Prostate gland (tissue), 2 donors: ENCODE measurements at places on chromosomes 16 and 17.

- no peak for DNase-seq
Observed at GRCh38 chr16:50198802-50199403, 45.8 kb downstream of the TENT4B start.

GRCh38 chr16:19595043-19595767 lies 39.7 kb downstream of the VPS35L start:
- no peak for DNase-seq

DNA sequence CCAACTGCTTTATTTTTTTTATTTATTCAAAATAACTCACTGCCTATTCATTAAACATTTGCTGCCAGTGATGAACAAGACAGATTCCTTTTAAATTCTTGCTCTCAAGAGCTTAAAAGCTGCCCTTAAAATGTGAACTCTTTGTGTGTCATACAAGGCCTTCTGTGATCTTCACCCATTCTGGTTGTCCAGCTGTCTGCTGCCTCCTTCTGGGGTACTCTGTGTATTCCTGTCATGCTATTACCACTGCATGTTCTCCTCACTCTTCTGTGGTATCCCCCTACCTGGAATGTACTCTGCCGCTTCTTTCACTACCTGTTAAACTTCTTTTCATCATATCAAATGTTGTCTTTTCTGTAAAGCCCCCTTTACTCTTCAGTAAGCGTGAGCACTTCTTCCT lies 165.8 kb downstream of the CHD9 start:
- DNase-seq: no peak

GRCh38 chr17:38883592-38884526 lies 14.0 kb downstream of the LASP1 start:
- DNase-seq: no peak

- no peak for DNase-seq
Observed at GRCh38 chr17:82228842-82229697, at the start of gene SLC16A3. SLC16A3 (plus strand) TSS chr17:82229042; CDS start chr17:82236009, 6,967 bp downstream.
